ENCODE measurements at places on chromosomes 7 and 10.

DNA sequence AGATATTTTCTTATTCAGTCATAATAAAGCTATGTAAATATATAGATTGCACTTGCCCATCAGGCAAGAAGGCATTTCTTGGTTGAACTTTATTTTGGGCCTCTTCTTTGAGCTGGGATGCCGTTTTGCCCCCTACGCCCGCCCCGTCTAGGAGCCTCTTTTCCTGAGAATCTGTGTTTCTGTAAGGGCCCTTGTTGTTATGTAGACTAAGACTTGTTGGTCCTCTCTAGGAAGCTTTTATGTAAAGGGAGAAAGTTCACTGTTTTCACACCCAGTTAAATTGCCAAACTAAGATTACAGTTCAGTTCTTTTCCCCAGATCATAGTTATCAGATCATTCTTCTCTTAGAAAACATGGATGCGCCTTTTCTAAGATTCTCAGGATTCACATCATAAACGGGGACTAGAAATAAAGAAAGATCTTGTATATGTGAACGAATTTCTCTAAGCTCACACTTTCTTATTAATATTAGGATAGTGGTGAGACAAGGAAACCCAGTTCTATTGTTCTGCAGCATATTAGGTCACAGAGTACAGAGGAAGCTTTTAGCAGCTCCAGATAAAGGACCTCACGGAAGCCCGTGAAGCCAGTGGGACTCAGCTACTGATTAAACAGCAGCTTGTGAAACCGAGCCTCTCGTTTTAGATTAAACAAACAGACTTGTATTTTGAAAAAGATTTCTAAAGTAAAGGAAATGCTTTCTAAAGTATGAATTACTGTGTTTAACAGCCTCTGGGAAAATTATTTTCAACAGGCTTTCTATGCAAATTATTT is 3.8 kb downstream of the LMTK2 start:
- peak; percentile 37 for DNase-seq

GRCh38 chr7:47670729-47671128 is 88.8 kb upstream of the TNS3 start:
- DNase-seq: no peak

DNA sequence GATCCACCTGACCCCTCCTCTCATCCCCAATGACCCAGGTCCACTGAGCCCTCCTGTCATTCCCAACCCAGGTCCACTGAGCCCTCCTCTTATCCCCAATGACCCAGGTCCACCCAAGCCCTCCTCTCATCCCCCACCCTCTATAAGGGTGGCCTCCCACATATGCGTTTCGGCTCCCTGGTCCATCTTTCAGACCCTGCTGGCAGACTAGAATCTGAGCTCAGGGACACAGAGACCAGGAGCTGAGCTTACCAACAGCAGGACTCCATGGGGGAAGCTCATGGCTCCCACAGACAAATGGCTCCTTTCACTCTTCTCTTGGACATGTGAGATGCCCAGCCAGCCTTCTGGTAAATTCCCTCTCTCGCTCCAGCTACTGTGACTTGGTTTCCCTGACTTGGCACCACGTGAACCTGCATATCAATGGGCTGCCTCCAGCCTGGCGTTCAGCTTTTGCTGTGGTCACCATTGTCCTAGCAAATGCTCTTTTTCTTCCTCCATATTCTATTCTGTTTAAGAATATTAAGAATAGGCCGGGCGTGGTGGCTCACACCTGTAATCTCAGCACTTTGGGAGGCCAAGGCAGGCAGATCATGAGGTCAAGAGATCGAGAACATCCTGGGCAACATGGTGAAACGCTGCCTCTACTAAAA is 24.8 kb upstream of the INPP5A start:
- no peak for DNase-seq

DNA sequence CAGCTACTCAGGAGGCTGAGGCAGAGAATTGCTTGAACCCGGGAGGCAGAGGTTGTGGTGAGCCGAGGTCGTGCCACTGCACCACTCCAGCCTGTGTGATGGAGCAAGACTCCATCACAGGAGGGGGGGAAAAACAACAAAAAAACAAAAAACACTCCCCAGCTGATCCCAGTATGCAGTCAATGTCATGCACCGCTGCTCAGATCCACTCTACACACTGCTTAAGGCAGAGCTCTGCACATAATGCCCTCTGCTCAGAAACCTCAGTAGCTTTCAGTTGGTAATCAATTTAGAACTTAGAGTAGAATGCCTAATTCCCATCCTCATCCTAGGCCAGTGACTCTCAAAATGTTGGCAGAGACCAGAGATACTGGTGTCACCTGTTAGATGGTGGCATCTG is 43.9 kb downstream of the PDSS1 start:
- no peak for DNase-seq

GRCh38 chr7:94761451-94761850 is 105.5 kb upstream of the SGCE start:
- no peak for DNase-seq

DNA sequence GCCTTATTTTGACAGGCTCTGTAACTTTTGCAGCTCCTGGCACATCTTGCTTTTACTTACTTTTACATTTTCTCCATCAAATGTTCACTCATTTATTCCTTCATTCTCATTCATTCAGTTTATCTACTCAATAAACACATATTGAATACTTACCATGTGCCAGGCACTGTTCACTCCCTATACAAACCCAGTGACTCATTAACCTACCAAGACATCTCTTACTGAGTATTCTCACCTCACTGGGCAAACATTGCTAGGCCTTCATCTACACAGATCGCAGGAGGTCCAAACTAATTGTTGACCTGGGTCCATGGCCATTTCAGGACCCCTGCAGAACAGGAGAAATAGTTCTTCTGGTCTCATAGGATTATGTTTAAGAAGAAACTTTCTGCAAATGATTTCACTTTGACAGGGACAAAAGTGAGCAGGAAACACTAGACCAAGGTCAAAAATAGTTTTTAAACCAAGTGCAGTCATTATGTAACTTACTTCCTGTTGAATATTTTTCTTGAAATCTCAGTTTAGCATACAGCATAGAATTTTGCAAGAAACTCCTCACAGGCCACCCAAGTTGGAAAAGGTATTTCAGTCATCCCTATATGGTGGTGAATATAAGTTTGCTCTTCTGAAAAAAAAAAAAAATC is 17.6 kb downstream of the SLC26A4 start:
- DNase-seq: no peak

DNA sequence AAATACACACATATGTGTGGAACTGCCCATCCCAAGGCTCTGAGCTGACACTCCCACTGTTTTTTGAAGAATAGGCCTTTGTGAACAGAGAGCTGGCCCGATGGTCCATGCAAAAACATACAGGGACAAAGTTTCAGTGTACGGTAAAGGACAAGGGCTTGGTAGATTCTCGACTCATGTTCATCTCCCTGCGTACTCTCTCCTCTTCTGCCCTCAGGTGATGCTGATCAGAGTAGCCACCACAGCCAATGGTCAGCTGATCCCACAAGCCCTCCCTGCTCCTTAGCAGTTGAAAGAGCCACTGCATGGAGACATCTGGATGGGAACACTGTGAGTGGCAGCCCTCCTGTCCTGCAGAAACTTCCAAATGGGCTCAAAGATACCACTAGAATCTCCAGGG is 23.1 kb upstream of the C10orf71 start:
- DNase-seq: no peak

- DNase-seq: no peak
Measured at GRCh38 chr7:132797152-132797551, 220.9 kb upstream of the PLXNA4 start.

GRCh38 chr7:6178298-6179029 is 94.0 kb downstream of the CYTH3 start:
- peak; percentile 20 for DNase-seq

DNA sequence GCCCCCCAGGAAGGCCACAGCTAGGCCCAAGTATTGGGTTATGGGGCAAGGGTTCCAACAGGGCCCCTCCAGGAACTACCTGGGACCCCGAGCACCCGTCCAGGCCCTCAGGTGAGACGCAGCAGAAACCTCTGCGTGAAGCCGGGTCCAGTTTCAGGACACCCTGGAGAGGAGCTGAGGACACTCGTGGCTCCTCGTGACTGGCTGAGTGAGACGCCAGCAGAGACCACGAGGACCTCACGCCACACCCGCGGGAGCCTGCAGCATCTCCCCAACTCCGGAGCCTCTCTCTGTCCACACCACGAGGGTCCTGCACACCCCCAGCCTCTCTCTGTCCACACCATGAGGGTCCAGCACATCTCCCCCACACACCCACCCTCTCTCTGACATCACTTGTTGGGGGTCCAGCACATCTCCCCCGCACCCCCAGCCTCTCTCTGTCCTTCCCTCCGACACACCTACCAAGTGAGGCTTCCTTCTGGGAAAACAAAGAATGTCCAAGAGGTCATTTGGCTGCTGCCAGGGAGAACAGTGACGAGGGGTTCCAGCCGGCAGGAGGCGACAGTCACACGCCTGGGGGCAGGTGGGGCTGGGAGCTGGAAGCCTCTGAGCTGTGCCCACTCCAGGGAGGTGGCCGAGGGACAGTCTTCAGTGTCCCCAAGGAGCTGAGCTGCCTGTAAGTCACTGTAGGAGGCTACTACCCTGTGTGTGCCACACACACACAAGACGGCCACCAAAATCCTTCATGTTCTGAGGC is 46.1 kb upstream of the PPP2R2D start:
- DNase-seq: no peak

- peak; percentile 57 for DNase-seq
Measured at GRCh38 chr7:106205621-106206222, 79.1 kb downstream of the NAMPT start.

DNA sequence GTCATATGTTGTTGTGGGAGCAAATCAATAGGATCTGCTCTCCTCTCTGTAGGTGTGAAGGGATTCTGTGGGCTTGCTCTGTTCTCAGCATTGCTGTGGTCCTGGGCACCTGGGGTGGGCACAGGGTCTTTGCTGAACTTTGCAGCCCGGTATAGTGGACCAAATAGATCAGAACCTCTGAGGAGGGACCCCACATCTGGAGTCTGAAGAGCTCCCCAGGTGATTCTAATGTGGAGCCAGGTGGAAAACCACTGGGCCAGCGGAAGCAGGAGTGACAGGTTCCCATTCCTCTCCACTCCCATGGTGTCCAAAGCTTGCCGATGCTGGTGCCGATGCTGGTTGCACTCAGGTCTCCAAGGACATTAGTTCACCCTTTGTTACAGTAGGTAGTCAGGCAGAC is 257.2 kb downstream of the GLRX3 start:
- DNase-seq: no peak

- no peak for DNase-seq
Measured at GRCh38 chr7:47568547-47568946, 13.4 kb downstream of the TNS3 start.

DNA sequence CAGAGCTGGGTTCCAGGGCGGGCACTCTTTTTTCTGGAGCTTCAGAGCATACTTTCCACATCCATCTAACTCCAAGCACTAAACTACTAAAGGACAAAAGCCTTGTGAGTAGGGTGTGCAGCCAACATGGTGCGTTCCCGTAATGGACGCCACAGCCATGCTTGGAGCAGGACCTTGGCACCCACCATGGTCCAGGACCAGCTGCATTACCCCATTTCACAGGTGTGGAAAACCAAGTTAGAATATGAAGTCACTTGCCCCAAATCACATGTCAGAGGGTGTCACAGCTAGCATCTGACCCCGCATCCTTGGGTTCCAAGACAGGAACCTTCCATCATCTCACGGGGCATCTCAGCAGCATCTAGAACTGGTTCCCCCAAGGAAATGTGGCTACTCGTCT is 112.4 kb downstream of the SMURF1 start:
- no peak for DNase-seq

DNA sequence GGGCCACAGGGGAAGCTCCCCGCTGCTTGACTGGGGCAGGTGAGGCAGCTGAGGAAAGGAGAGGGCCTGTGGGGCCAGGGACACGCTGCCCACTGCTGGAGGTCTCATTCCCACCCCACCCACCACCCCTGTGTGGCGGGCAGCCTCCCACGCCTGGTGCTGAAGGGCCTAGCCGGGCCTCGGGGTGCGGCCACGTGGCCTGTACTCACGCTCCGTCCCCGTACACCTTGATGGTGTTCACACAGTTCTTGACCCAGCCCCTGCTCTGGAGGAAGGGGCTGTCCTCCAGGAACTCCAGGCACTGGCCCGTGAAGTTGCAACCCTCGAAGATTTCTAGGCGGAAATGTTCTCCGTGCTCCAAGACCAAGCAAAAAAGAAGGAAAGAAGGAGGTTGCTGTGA is 4.0 kb downstream of the CRYGN start:
- DNase-seq: no peak

DNA sequence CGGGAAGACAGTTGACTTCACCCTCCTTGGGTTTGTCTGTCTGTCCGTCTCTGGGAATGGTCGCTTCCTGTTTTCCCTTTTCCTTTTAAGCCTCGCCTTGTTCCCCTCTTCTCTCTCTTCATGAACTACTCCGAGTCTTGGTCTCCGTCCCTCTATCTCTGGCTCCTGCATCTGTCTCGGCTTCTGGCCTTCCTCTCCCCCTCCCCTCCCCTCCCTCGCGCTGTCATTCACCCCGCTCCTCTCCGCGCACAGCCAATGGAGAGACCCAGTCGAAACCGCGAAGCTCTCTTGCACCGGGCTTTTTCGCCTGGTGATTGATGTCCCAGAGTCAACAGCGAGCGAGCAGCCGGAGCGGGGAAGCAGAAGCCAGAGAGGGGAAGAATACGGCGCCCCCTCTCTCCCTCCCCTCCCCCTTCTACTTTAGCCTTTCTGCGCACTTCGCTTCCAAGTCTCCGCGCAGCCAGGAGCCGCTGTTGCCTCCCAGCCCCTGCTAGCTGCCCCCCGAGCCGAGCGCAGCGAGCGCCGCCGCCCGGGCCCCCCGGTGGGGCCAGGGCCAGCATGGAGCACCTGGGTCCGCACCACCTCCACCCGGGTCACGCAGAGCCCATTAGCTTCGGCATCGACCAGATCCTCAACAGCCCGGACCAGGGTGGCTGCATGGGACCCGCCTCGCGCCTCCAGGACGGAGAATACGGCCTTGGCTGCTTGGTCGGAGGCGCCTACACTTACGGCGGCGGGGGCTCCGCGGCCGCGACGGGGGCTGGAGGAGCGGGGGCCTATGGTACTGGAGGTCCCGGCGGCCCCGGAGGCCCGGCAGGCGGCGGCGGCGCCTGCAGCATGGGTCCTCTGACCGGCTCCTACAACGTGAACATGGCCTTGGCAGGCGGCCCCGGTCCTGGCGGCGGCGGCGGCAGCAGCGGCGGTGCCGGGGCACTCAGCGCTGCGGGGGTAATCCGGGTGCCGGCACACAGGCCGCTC is at the start of gene TLX1:
TSS of gene TLX1 (plus strand) at position 317 of the 978 bp plus-strand sequence. CDS start at position 559, 242 bp downstream.
- DNase-seq: no peak

Data from fibroblast of the aortic adventitia (primary cell).